Bone marrow (tissue), 2 donors: ENCODE measurements at places on chromosomes 13 and 19.
A peak's percentile ranks its signal among the peaks of the same experiment; 100 is the strongest.

DNA sequence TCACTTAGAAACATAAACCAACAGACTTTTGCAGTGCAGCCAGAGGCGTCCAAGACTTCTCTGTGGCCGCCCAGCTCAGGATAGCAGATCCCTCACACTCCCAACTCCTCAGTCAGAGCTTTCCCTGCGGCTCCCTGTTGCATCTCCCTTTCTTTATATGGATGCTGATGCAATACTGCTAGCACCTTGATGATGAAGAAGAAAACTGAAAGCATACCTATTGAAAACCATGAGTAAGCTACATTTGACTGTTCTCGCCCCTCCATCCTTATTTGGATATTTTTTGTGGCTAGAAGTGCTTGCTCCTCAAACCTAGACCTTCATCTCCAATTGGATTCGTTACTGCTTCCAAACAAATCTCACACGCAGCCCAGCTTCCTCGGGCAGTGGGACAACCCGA, 57.3 kb upstream of the UBL3 start:
- no peak for DNase-seq

GRCh38 chr19:2326699-2327360, 1.6 kb downstream of the LSM7 start:
- no peak for DNase-seq

GRCh38 chr13:110780422-110780821, 66.9 kb downstream of the ING1 start:
- DNase-seq, result no peak

DNA sequence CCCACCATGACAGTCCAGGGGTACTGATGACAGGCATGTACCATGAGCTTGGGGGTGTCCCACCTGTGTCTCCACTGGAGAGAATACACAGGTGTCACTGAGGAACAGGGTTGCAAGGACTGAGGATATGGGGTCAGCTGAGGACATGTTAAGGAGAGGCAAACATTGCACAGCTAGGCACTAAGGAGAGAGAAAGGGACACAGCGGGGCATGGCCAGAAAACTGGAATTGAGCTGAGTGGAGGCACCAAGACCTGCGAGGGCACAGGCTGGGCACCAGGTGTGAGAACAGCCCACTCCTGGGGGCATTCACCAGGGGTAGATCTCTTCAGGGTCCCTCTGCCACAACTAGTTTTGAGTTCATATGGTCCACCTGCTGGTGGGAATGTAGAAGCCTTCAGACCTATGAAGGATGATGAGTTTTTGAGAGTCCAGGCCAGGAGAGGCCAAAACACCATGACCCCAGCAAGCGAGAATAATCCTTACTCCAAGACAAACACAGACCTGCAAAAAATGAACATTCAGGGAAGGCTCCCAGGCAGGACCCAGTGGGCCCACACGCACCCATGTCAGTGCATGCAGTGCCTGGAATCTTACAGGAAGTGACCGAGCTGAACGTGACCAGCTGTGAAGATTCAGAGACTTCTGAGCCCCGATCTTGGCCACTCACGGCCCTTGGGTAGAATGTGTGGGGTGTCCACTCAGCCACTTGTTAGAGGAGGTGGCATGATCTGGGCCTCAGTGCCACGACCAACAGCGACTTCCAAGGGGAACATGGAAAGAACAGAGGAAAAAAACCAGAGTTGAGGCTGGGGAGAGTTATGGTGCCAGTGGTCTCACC, 1.4 kb upstream of the ZNF584 start:
- no peak for DNase-seq

DNA sequence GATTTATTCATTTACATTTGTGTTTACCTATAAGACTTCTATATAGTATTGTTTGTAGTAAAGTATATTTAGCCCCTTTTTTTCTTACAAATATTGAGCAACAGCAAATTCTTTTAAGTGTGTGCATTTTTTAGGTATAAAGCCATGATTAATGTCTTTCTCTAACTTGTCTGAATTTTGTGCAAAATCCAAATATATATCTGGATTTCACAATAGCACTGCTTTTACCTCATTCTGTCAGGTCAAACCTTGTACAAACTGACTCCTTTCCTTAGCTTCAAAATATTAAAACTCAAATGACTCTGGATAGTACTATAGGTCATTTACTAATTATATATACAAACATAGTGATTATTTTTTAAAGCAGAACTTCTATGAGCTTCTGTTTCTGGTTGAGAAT, 563.0 kb upstream of the SPRY2 start:
- DNase-seq, result no peak

- no peak for DNase-seq
Observed at GRCh38 chr13:60577761-60578160, 180.7 kb downstream of the TDRD3 start.

- DNase-seq, result no peak
Observed at GRCh38 chr19:56987184-56987583, 132.6 kb upstream of the USP29 start.

GRCh38 chr19:29771708-29772414, 39.9 kb upstream of the CCNE1 start:
- no peak for DNase-seq

DNA sequence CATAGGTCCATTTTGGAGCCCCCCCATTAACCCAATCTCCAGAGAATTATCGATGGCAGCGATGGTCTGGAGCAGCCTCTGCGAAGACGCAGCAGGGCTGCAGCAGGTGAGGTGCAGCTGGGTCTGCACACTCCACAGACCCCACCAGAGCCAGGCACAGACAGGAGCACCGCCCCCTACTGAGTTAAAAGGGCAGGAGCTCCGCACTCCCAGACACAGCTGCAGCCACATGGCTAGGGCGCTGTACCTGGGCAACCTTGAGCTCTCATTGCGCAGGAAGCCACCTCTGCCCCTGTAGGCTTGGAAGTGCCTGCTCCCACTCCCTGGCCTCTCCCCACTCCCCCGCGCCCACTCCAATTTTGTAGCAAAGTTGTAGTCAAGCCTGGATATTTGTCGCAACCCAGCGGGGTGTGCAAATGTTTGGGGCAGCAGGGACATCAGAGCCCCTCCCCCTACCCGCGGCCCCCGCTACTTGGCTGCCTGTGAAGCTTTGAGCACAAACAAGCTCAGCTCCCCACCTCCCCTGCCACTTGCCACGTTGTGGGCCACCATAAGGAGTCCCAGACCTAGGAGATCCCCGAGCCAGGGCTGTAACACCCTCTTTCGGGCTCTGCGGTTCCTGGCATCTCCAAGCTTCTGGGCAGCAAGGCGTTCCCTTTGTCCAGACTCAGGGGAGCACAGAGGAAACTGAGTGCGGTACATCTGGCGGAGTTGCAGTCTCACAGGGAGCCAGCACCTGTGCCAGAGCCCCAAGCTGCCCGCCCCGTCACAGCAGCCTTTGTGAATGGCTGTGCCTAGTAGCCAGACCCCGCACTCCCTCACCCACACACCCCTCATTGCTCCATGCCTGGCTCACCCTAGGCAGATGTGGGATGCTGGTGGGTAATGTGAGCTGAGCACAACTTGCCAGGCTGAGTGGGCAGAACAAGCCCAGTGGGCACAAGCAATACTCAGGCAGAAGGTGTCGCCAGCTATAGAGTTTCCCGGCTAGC, 949.7 kb upstream of the SLITRK1 start:
- DNase-seq, result no peak

DNA sequence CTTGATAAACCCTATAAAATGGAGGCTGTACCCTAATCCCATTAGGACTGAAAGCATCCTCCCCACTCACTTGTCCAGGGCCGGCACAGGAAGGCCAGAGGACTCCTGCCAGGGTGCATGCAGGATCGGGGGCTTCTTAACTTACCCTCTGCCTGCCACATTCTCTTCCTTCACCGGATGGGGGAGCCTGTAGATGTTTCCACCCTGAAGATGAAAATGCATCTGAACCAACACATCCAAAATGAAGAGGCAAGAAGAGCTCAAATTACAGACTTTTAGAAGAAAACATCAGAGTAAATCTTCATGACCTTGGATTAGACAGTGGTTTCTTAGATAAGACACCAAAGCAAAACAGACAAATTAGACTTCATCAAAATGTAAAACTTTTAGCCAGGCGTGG, 25.9 kb upstream of the NAPA start:
- no peak for DNase-seq

DNA sequence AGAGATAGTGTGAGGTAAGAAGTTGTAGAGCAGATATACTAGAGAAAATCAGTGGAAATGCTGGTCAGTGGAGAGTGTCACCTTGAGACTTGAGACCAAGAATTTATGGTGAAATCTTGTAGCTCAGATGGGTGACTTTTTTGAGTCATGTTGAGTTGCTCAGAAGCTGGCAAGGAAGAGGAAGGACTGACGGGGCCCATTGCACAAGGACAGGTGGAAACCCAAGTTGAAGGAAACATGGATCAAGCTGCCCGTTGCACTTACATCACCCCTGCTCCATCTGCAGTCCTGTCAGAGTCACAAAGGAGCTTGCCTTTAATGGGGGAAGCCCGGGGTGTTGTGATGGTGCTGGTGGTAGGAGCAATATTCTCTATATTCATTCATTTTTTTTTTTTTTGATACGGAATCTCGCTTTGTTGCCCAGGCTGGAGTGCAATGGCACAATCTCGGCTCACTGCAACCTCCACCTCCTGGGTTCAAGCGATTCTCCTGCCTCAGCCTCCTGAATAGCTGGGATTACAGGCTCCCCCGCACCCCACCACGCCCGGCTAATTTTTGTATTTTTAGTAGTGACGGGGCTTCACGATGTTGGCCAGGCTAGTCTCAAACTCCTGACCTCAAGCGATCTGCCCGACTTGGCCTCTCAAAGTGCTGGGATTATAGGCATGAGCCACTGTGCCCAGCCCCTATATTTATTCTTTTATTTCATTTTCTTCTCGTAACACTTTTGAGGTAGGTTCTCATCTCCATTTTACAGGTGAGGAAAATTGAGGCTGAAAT, 27.4 kb downstream of the UBAC2 start:
- no peak for DNase-seq

- no peak for DNase-seq
Observed at GRCh38 chr19:11111771-11112144, 22.5 kb downstream of the LDLR start.

DNA sequence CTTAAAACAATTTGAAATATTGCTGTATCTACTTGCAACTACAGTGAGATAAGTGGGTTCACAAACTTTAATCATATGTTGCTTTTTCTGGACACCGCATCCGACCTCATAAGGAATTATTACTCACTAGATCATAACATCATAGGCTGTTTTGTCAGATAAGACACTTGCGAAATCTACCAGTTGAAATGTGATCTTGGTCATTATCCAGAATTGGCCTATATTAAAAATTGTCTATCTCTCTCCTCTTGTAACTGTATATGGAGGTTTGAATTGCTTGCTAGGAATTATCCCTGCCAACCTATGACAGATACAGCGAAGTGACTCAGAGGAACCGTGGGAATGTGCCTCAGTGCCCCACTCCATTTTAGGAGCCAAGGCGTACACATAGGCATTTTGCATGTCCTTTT, 117.0 kb upstream of the POSTN start:
- no peak for DNase-seq

DNA sequence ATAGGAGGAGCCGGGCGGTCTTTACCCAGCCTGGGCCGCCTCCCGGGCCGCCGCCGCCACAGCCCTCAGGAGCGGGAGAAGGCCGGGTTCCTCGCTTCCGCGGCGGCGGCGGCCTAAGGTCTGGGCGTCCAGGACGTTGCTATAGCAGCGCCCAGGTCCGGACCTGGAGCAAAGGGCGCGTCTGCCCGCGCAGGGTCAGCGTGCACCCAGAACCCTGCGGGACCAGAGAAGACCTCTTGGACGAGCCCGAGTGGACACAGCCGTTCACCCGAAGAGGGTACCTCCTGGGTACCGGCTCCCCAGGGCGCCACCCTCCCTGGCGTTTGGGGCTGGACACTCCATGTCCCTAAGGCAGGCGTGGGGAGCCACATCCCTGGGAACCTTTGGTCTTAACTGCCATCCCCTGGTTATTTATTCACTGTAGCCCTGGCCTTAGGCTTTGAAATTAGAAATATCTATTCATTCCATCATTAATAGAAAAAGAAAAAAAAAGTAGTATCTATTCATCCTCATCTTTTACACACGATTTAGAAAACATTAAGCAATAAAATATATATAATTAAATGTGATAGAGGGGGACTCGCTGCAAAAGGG, 2.4 kb downstream of the DZIP1 start:
- no peak for DNase-seq

DNA sequence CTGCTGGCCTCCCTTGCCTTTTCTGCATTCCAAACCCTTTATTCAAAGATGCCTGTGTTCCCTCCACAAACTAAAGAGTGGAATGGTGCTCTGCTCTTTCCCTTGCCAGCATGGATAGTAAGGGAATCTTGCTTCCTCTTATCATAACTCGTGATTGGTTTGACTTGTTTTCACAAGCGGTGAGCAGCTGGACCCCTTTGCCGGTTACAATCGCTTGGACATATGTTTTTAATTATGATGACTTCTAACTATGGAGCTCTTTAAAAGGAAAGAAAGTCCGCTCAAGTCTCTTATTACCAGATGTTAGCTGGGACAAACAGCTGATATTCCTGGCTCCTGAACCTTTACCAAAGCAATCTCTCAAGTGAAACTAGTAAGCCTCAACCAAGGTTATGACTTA, 1094.7 kb downstream of the UQCRFS1 start:
- DNase-seq, result no peak

GRCh38 chr13:112943309-112944125, 25.5 kb upstream of the MCF2L start:
- no peak for DNase-seq

GRCh38 chr19:3366753-3367627, 607 bp downstream of the NFIC start:
- DNase-seq, result no peak

- DNase-seq, result no peak
Observed at GRCh38 chr19:367963-368629, 23.5 kb upstream of the MIER2 start.

- no peak for DNase-seq
Observed at GRCh38 chr19:54179921-54180461, 7.0 kb upstream of the TMC4 start.

DNA sequence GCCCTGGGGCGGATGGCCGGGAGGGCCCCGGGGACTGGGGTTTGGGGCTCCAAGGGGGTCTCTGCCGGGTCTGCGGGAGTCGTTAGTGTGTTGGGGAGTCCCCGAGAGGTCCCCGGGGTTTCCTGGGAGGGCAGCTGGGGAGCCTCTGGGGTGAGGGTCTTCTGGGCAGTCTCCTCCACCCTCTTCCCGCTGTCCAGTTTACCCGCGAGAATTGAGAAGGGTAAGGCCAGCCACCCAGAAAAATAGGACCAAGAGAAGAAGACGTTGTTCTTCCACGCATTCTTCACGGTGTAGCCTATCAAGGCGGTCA, 1.0 kb upstream of the ETFB start:
- peak; percentile 66 for DNase-seq
